ENCODE measurements at places on chromosomes 11 and 22. TPM values are rescaled to one million over a fixed set of nuclear protein-coding genes. Genes with fewer than 3 reads are reported as not detected.

Gene E2F8
- total RNA-seq = 4.5 TPM

Gene TSGA10IP
- total RNA-seq = not detected

Gene IL18
- 1.5 TPM for total RNA-seq

Gene SLC22A25
- total RNA-seq = not detected

Gene IGSF22
- not detected for total RNA-seq

Gene MYRF
- total RNA-seq = 2.3 TPM

Gene VSIG10L2
- total RNA-seq = not detected

Gene FGF19
- not detected for total RNA-seq

Gene RIMBP3C
- total RNA-seq = 0.05 TPM

Gene CEP126
- 0.34 TPM for total RNA-seq

Gene ADSL
- 153 TPM for total RNA-seq

Gene INSC
- 0.20 TPM for total RNA-seq

All from mammary microvascular endothelial cell (primary cell).